Endothelial cell (in vitro differentiated cells): ENCODE measurements at places on chromosomes 11 and 22. TPM values are rescaled to one million over a fixed set of nuclear protein-coding genes. Genes with fewer than 3 reads are reported as not detected.

- no peak for DNase-seq
- H3K27ac ChIP-seq = peak overlapping the region; percentile 86
- H3K27me3 ChIP-seq = peaks cover 14% of the 10 kb centered on the region
These were observed 11.9 kb upstream of the CERK start for GRCh38 chr22:46749682-46750529.

DNA sequence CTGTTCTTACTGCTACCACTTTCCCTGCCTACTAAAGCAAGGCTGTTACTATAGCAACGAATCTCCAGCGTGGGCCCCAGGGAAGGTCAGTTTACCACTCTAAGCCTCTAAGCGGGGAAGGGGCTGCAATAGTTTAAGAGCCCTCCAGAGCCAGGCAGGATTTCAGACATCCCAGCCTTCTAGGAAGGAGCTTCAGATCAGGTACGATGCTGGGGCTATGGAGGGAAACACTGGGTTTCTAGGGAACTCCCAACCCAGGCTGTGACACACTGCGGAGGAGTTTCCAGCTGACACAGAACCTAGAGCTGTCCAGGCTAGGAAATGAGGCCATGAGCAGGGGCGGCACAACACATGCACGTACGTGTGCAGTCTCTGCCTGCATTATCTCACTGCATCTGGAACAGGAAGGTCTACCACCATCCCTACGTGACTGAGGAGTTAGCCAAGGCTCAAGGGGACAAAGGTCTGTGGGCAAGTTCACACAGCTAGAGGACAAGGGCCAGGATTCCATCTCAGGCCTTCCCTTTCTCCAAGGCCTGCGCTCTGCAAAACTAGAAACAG lies 20.4 kb downstream of the HPS4 start:
- H3K27ac ChIP-seq = no peak overlapping the region
- peaks cover 3% of the 10 kb centered on the region for H3K27me3 ChIP-seq
- no peak for DNase-seq

DNA sequence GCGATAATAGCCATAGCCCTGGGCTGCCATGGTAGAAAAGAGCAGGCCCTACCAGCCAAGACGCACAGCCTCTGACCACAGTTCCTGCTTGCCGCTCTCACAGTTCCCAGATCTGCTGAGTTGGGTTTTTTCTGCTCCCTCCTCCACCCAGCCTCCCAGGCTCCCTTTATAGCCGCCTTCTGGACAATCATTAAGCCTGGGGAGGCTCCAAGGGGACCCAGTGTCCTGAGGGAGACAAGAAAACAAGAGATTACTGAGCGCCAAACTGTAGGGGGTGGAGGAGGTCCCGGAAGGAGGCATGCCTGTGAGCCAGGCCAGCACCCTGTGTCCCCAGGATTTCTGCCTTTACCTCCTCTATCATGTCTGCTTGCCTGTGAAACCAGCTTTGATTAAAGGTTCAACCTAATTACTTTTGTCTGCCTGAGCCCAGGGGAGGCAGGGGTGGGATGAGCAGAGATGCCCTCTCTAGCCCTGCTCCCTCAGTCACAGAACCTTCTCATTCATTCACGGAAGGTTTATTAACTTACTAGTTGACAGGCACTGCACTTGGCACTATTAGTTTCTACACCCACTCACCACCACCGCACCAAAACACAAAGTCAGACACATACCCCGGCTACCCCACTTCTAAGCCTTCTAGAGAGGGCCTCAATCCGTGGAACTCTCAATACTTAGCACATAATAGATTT lies 1.2 kb downstream of the SLC37A4 start:
- H3K27ac ChIP-seq = peak overlapping the region; percentile 48
- H3K27me3 ChIP-seq = peaks cover 3% of the 10 kb centered on the region
- H3K36me3 ChIP-seq = peaks cover 11% of the 10 kb centered on the region
- DNase-seq = no peak
- H3K4me1 ChIP-seq = peaks cover 23% of the 10 kb centered on the region

DNA sequence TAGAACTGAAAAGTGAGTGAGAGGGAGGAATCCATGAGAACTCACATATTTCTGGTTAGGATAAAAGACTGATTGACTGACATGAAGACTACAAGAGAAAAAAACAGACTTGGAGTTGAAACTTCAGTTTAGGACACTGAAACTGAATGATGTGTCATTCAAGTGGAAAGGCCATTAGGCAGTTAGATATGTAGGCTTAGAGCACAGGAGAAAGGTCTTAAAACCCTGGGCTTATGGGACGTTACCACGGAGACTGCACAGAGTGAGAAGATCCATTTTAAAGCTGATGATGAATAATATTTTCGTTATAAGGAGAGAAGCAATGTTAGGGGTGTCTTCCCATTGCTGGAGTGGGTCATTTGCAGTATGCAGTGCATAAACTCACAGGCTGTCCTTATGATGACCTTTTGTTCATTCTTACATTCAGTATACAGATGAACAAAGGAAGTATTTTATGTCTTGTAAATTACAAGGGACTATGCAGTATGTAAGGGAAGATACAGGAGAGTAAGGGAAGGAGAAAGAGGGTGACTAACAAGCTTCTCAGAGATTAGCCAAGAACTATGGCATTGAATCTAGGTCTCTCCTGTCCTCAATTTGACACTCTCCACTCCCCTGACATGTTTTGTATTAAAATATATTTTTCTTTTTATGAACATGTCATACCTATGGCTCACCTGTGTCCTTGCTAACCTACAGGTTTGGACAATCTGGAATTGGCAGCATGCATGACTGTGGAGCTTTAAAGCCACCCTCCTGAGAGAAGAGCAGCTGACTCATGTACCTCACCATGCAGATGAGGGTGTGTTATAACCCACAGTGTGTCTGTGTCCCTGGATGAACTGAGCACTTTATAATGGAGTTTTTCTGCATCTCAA lies 63.7 kb downstream of the MAML2 start:
- no peaks in the 10 kb centered on the region for H3K27me3 ChIP-seq
- DNase-seq = no peak
- H3K4me3 ChIP-seq = no peak overlapping the region
- no peaks in the 10 kb centered on the region for H3K36me3 ChIP-seq

FOLR1 gene
- not detected for total RNA-seq

DNA sequence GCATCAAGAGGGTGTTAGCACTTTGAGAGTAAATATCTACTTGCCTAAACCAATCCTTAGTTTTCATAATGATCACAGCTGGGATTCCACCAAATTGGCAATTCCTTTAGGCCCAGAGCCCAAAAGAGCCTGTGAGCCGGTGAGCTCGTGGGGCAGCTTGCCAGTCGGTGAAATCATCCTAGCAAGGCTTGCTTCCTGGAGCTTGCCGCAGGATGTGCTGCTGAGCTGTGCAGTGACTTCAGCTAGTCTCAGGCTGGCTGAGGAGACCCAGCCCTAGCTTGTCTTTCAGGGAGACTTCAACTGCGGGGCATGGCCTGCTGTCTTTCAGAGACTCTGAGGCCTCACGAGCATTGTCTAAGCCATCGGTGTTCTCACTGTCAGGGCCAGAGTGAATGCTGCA lies 73.6 kb upstream of the SUSD2 start:
- H3K4me3 ChIP-seq = no peak overlapping the region
- H3K36me3 ChIP-seq = peaks cover 18% of the 10 kb centered on the region
- H3K27me3 ChIP-seq = peaks cover 8% of the 10 kb centered on the region
- H3K27ac ChIP-seq = no peak overlapping the region
- H3K4me1 ChIP-seq = peaks cover 7% of the 10 kb centered on the region

TMPRSS13 gene
- 1.8 TPM for total RNA-seq

- peaks cover 18% of the 10 kb centered on the region for H3K27me3 ChIP-seq
- no peak overlapping the region for H3K27ac ChIP-seq
- H3K4me3 ChIP-seq = no peak overlapping the region
These were observed 5.1 kb downstream of the MYEOV start for GRCh38 chr11:69299023-69299461.

DNA sequence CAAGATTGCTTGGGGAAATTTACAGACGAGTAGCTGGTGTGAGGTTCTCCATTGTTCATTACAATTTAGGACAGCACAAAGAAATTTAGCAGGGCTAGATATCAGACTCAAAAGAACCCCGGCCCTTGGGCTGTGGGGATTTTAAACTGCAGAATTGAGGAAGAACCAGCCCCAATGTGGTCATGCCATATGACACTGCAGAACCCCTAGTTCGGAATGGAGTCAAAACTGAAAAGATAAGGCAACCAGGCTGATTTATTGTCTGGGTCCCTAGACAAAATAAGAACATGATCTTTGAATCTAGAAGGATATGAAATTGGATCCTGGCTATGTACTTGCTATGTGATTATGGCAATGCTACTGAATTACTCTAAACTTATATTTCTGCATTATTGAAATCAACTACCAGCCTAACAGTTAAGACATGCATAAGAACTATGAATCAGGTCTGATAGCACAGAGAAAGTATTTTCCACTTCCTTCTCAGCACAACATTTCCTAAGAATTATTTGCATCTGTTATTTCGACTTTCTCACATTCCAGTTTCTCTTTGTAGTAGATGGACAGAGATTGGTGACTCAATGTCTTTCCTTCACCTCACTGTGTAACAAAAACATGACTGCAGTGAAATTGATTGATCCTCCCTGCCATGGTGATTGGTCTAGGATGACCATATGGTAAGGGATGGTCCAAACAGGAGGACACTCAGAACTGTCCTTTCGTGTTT lies 13.2 kb downstream of the MMP3 start:
- peaks cover 1% of the 10 kb centered on the region for H3K27me3 ChIP-seq
- H3K4me1 ChIP-seq = no peaks in the 10 kb centered on the region
- H3K36me3 ChIP-seq = no peaks in the 10 kb centered on the region

ANKK1 gene
- 0.18 TPM for total RNA-seq

VSTM5 gene
- 0.56 TPM for total RNA-seq

CHADL gene
- total RNA-seq = 1.2 TPM

DNA sequence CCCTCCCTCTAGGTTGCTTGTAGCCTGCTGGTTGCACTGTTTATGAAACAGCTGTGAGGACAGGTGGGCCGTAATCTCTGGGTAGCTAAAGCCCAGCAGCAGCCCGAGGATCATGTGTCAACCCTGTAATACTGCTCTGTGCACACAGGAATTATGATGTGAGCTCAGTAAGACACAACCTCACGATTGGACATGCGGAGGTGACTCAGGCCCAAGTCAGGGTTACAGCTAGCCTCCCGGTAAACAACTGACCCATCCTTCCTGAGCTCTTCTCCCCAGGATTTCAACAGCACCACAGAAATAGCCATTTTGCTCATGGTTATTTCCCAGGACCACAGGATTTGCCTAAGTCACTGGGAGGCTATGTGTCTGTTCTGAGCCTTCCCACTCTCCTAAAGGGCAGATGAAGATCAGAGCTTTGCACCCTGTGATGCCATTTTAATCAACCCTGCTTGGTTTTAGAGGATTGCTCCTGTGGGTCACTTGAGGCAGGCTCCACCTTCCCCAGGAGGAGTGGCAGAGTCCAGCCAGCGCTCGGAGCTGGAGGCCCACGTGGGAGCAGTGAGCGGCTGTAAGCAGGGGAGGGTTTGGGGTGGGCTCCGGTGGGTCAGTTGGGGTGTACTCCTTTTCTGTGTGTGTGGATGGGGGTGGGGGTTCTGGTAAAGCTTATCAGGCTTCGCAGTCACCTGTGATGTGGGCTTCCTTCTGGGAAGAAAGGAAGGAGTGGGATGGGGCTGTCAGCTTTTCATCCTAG lies at the start of gene AMPD3:
TSS of gene AMPD3 (plus strand) at position 387 of the 754 bp plus-strand sequence. CDS start 6,256 bp downstream, outside the sequence.
- peak within 1 kb of the TSS; percentile 91 for H3K27ac ChIP-seq
- peaks cover 6% of the 10 kb centered on the region for H3K36me3 ChIP-seq

DNA sequence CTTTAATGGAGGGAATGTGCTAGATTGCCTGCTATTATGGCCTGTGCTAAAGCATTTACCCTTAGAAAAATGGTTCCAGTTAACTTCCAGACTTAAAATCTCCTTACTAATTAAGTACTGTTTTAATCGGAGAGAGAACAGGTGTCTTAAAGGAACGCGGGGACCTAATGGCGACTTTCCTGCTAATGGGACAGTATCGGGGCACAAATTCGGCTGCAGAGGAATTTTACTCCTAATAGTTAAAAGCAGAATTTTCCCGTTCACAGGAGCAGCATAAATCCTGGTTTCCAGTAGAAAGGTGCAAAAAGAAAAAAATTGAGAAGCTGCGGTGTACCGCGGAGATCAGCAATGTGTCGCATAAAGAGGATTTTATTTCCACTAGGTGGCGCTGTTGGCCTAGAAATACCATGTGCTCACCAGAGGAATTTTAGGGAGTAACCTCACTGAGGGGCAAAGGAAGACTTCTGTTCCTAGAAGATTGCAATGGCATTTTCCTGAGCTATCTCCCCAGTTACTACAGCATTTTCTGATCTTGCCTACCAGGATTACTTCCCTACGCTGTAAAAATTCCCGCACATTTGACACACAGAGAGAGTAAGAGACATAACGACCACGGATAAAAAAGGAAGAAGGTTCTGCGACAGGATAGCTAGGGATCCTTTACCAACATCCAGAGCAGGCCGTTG lies 44.5 kb downstream of the ZNF280B start:
- H3K4me3 ChIP-seq = no peak overlapping the region
- DNase-seq = peak; percentile 71
- H3K27ac ChIP-seq = no peak overlapping the region

FADS2 gene
- 682 TPM for total RNA-seq

DNA sequence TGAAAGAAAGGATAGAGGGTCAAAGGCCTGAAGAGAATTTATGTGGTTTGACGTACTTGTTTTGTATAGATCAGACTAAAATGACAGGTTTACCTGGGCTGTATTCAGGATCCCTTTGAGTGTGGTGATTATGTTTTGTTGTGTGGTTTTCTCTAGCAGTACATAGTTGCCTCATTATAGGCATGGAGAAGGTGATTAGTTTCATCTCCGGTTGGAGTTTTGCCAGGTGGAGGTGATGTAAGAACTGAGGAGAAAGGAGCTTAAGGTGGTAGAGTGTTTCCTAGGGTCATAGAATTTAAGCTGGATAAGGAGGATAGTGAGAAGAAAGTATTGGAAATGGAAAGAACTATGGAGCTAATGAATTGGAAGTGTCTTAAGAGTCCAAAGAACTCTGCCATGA lies 229.0 kb downstream of the TMEM135 start:
- DNase-seq = no peak
- H3K4me3 ChIP-seq = no peak overlapping the region
- H3K36me3 ChIP-seq = no peaks in the 10 kb centered on the region
- H3K27me3 ChIP-seq = peaks cover 5% of the 10 kb centered on the region
- peaks cover 6% of the 10 kb centered on the region for H3K4me1 ChIP-seq

HDHD5 gene
- 60.5 TPM for total RNA-seq

CNTF gene
- total RNA-seq = 1.6 TPM

GRCh38 chr22:18111759-18112330 lies 1.2 kb downstream of the TUBA8 start:
- H3K36me3 ChIP-seq = peaks cover 7% of the 10 kb centered on the region
- H3K27ac ChIP-seq = no peak overlapping the region
- peaks cover 22% of the 10 kb centered on the region for H3K4me1 ChIP-seq
- H3K27me3 ChIP-seq = peaks cover 14% of the 10 kb centered on the region

DNA sequence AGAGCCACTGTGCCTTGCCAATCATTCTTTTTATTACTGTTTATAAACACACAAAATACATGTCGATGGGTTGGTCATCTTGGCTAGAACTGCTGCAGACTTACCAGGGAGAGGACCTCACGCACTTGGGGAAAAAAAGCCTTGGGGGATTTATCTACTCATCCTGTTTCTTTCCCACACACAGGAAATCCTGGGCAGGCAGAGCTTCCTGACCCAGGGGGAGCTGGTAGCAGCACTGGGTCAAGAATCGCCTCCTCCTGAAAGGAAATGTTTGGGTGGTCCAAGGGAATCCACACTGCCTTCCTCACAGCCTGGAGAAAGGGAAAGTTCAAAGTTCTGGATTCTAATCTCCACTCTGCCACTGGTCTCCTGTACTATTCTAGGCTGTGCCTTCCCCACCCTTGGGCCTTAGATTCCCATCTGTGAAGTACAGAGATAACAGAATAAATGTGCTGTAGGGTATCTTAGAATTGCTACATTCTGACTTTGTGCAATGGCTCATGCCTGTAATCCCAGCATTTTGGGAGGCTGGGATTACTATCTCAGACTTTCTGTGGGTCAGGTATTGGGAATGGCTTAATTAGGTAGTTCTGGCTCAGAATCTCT lies 31.2 kb upstream of the SMTN start:
- peak; percentile 31 for DNase-seq
- peaks cover 6% of the 10 kb centered on the region for H3K36me3 ChIP-seq
- peaks cover 12% of the 10 kb centered on the region for H3K27me3 ChIP-seq
- peaks cover 62% of the 10 kb centered on the region for H3K4me1 ChIP-seq
- H3K4me3 ChIP-seq = no peak overlapping the region
